ENCODE measurements at places on chromosomes 13 and 19.
A peak's percentile ranks its signal among the peaks of the same experiment; 100 is the strongest.

- no peak for DNase-seq
Observed at GRCh38 chr13:68257111-68257842, 1027.1 kb upstream of the PCDH9 start.

DNA sequence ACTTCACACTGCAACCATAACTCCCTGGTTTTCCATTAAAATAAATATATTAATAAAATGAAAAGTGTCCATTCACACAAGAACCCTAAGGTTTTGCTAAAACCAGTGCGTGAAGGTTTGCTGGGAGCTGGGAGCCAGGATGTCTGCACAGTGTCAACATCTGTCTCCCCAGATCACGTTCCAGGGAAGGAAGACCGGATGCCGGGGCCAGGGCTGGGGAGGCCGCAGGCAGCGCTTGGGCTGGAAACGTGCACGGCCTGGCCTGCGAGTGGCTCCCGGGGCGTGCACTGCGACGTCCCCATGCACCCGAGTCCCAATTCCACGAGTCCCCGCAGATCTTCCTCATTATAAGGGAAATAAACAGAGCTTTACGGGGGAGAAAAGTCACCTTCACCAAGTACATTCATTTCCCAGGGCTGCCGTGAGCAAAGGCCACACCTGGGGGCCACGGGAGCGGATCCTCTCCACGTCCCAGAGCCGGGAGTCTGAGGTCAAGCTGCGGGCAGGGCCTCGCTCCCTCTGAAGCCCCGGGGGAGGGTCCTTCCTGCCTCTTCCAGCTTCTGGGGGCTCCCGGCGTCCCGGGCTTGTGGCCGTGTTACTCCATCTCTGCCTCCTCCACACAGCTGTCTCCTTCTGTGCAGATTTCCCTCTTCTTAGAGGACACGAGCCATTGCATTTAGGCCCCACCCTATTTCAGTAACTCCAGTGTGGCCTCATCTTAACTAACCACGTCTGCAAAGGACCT is 12.8 kb downstream of the SHC2 start:
- no peak for DNase-seq

DNA sequence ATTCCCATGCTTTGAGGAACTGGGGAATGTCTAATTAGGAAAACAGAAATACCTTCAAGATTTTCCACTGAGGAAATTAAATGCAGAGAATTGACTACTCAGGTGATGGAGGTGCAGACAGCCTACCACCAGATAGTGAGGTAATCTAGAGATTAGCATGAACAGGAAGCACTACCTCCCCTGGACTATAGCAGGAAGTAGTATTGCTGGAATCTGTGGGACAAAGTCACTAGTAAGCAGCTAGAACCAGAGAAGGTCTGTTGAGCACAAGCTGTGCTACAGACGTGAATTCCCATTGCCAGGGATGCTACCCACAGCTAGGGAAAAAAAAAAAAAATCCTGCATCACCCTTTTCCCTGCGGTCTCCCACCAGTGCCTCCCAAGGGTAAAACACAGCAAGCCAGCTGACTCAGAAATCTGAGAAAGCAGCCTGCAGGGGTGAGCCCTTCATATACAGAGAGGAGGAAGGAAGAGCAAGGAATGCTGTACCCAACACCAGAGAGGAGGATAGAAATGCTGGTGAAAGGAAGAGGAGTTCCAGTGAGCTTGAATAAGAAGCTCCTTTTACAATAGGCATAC is 10.2 kb downstream of the ENOX1 start:
- DNase-seq, result peak; percentile 76

- no peak for DNase-seq
Observed at GRCh38 chr13:22470075-22470474, 710.7 kb upstream of the SGCG start.

DNA sequence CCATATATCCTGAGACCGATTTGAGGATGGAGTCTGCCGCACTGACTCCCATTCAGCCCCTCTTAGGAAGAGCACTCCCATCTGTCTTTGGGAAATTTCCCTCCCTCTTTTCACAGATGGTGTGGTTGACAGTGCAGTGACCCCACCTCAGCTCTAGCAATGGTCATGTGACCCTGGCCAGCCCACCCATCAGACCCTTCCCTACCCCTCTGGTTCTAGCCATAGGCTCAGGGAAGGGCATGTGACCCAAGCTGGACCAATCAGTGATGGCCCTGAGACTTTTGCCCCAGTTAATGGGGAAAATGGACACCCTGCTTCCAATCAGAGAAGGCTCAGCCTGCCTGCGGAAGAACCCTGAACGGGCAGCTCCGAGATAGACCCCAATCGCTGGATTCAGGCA is 26.3 kb downstream of the IL12RB1 start:
- no peak for DNase-seq

- no peak for DNase-seq
Observed at GRCh38 chr13:34417896-34418295, 524.2 kb upstream of the NBEA start.

- DNase-seq, result no peak
Observed at GRCh38 chr13:80475718-80476117, 134.8 kb upstream of the SPRY2 start.

GRCh38 chr13:76637641-76638141 is 248.5 kb downstream of the KCTD12 start:
- peak; percentile 32 for DNase-seq

All from fibroblast of skin of back (primary cell).